Left renal cortex interstitium (tissue), 4 donors: ENCODE measurements at places on chromosomes 1 and 21. TPM values are rescaled to one million over a fixed set of nuclear protein-coding genes. Genes with fewer than 3 reads are reported as not detected.
A peak's percentile ranks its signal among the peaks of the same experiment; 100 is the strongest.

HSPG2 gene
- polyA plus RNA-seq, result 185 TPM

DNA sequence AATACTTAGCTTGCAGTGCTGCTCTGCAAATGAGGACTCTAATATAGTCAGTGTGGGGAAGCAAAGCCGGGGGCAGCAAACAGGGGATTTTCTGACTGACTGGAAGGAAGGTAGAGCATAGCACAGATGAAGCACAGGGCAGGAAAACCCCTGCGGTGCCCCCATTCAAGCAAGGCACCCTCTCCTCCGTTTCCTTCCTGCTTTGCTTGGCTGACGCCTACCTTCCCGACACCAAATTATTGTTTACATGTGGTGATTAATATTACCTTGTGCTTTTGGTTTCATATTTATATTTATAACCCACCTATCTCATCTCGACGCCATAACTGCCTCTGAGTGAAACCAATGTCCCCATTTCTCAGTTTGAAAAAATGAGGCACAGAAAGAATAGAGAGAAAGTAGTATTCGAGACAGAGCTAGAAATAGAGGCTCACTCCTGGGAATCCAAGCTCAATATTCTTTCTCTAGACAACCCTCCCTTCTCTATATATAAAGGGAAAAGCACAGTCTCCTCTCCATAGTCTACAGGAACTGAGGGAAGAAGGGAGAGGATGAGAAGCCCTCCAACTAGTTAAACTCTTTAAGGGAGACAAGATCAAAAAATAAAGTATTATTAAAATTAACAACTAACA lies 41.3 kb downstream of the PIK3C2B start:
- DNase-seq, result no peak

BSND gene
- polyA plus RNA-seq, result 4.2 TPM

- peak; percentile 15 for DNase-seq
Observed at GRCh38 chr21:44510508-44511218, 29.3 kb downstream of the KRTAP10-1 start.

DNA sequence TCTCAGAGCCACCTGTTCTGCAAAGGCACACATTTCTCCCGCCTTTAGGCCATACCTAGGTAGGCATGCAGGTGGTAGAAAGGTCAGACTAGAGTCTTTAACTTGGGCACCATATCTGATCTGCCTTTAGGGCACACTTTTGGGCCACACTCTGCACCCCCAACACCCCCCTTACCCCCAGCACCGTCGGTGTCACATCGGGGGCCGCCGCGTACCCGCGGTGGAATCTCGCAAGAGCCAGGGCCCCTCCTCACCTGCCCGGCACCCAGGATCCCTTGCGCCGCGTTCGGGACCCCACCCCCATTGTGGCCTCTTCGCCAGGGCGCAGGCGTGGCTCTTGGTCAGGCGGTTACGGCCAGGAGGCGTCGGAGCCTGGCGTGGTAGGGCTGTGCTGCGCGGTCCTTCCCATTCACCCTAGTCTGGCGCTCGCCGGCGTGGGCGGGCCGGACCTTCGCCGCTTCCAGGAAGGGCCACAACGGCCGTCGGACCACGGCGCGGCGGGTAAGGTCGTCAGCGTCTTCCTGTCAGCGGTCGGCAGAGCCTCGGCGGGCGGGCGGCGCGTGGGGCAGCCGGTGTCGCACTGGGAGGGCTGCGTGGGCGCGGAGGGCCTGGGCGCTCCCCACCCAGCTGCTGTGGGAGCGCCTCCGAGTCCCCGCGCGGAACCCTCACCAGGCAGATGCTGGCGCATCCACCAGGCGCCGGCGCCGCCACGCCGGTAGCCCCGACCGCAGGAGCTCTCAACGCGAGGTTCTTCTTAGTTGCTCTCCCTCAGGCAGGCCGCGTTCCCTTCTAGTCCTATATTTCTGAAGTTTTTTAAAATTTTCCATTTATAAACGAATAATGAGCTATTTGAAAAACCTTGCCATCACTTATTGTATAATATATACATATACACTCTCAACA lies at the start of gene DNAH14:
DNAH14 (plus strand) TSS at position 341 of the 903 bp plus-strand sequence. CDS start 23,028 bp downstream, outside the sequence.
- DNase-seq, result peak; percentile 58

DNA sequence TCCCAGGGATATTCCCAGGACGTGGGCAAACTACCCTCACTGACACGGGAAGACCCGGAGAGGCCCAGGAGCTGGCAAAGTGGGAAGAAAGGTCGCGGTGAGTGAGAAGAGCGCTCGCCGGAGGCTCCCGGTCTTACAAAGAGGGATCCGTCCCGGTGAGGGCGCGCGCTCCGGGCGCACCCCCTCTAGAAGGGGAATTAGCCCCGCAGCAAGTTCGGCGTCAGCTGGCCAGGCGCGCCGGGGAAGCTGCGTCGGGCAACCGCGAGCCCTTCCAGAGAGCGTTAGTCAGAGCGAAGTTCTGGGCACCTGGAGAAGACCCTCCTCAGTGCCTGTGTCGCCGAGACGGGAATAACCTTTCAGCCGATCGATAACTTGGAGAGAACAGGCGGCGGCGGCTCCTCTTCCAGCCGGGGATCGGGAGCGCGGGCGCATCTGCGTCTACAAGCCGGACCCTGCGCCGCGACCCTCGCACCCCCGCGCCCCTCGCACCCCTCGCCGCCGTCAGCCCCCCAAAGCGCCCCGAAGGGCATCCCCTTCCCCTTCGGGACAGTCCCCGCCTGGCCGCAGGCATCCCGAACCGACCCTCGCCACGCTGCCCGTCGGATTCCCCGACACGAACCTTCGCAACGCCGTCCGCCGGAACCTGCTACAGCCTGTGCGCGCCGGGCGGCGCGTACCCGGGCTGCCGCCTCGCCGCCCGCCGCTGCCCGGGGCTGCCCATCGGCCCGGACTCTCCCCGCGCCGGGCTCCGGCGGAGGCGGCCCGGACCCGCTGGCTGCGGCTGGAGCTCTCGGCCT lies 485 bp downstream of the SIPA1L2 start:
- DNase-seq, result no peak

DNA sequence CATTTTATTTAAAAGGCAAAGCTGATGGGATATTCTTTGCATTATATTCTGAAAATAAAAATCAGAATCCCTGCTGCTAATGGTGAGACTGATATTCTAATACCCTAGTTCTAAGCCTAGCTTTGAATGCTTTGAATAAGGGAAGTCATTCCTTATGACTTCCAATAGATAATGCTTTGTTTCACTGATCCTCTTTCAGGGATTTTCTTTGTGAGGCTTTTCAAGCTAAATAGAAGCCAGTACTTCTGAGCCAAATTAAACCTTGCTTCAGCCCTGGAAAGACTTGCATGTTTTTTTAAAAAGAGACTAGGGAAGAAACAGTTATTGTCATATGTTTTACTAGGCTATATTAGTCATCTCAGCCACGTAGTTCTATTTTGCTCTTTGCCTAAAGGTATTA lies 68.5 kb upstream of the CACYBP start:
- DNase-seq, result no peak

DNA sequence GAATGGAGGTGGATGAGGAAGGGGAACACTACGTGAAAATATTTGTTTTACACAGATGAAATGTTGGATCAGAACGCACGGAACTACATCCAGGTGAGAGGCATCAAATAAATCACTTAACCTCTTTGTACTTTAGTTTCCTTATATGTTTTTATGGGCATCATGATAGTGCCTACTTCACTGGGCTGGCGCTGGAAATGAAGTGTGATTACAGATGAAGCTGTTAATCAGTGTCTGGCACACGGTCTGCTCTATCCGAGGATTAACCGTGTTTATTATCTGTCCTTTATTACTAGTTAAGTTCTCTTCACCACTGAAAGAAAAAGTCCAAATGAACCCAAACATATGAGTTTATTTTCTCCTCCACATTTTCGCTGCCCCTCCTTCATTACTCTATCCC lies 96.0 kb upstream of the TRABD2B start:
- no peak for DNase-seq

DNA sequence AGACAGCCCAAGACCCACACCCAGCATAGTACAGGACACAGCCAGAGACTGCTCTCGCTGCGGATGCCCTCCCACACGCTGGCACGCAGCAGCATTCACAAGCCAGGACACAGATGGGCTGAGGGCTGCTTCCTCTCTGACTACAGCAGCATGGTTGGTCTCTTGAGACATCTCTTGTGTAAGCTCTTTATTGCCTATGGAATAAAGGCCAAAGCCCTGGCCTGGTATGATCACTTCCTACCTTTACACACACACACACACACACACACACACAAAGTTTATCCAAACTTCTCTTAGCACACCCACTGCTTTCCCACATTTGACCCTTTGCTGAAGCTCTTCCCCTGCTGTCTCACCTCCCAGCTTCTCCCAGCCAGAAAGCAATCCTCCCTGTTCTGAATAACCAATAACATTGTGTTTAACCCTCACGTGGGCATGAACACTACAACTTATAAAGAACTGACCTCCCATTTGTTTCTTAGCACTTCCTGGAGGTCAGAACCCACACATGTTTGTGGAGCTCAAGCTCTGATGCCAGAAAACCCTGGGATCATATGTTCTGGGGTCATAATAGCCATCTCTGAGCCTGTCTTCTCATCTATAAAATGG lies 1.2 kb upstream of the LUZP1 start:
- DNase-seq, result no peak

SYT14 gene
- 0.41 TPM for polyA plus RNA-seq

DNA sequence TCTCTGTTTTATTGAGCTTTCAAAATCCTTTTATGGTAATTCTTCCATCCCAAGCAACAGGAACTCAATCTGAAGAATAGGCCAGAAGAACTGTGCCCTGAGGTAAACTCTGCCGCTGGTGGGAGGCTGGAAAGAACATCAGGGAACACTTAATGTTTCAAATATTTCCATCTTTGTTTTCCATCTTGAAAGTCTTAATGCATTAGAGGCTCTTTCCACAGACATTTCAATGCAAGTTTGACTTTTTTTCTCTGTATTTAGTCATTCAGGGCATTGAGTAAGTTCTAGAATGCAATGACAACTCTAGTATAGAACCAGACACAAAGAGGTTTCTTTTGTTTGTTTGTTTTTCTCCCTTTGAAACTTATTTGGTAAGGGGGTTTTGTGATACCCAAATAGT lies 61.5 kb downstream of the KIAA0040 start:
- no peak for DNase-seq

GRCh38 chr1:233665575-233666270 lies 51.8 kb downstream of the KCNK1 start:
- no peak for DNase-seq

PGLYRP4 gene
- not detected for polyA plus RNA-seq

DIO1 gene
- polyA plus RNA-seq, result 10.3 TPM

DNA sequence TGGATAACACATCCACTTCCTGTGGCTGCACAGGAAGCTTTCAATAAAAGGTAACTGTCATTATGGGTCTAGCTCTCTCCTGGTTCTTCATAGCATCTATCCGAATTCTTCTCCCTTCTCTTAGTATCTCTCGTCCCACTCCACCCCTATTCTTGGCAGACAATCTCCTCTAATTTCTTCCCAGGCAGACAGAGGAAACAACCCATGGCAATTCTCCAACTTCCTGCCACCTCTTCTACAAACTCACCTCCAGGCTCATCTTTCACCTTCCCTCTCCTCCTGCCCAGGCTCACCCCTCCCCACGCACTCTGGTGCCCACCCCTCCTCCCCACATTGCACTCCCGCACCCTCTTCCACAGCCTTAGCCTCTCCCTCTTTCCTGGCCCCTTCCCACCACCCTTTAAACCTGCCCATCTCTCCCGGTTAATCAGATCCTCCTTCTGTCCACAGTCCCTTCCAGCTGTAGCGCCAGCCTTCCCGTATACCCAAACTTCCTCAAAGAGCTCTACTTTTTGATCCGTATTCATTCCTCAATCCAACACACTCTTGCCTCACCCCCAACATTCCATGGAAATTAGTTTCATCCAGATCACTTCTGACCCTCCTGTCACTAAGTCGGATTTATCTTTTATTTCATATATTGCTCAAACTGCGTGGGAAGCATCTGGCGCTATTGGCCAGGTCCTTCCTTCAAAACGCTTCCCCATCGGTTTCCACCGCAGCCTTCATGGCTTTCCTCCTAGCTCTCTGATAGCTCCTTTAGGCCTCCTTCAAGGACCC lies 25.9 kb downstream of the SHISA4 start:
- no peak for DNase-seq

CDCA8 gene
- polyA plus RNA-seq, result 18.9 TPM

DNA sequence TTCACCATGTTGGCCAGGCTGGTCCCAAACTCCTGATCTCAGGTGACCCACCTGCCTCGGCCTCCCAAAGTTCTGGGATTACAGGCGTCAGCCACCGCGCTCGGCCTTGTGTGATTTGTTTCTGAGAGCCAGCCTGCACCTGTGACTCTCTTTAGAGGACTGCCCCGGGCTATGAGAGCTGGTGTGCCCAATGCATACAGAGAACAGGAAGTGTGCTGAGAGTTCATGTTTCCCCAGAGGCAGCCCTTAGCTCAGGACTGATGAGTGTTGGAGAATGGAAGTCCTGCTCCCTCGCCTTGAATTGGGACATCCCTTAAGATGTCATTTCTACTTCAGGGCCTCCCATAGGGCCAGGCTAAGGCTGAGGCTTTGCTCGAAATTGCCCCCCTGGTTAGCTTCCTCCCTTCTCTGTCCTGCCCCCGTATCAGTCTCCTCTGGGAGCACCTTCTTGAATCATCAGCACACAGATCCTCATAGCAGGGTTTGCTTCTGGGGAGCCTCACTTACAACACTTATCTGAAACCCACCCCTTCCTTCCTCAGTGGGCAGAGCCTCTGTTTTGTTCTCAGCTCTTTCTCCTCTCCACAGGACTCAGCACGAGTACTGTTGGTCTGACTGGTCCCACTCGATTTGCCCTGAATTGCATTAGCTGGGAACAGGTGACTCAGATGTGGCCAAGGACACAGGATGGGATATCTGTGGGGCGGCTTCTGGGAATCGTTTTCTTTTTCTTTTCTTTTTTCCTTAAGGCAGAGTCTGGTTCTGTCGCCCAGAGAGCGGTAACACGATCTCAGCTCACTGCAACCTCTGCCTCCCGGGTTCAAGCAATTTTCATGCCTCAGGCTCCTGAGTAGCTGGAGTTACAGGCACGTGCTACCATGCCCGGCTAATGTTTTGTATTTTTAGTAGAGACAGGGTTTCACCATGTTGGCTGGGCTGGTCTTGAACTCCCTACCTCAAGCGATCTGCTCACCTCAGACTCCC lies 80.1 kb downstream of the UBIAD1 start:
- no peak for DNase-seq

LRRC71 gene
- polyA plus RNA-seq, result 0.66 TPM

GRCh38 chr21:41403966-41404365 lies 22.1 kb upstream of the MX1 start:
- no peak for DNase-seq

LCE2A gene
- not detected for polyA plus RNA-seq

GRCh38 chr1:188170411-188170810 lies 1341.7 kb downstream of the PLA2G4A start:
- DNase-seq, result no peak

DNA sequence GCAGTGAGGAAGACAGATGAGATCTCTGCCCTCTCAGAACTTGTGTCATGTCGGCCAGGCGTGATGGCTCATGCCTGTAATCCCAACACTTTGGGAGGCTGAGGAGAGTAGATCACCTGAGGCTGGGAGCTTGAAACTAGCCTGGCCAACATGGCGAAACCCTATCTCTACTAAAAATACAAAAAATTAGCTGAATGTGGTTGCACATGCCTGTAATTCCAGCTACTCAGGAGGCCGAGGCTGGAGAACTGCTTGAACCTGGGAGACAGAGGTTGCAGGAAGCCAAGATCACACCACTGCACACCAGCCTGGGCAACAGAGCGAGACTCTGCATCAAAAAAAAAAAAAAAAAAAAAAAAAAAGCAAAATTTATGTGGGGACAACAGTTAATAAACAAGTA lies 40.9 kb upstream of the RALGPS2 start:
- DNase-seq, result no peak
